ENCODE measurements at places on chromosomes 4 and X.

- no peak for DNase-seq
These were observed 89.3 kb upstream of the UGT8 start for GRCh38 chr4:114509340-114509739.

DNA sequence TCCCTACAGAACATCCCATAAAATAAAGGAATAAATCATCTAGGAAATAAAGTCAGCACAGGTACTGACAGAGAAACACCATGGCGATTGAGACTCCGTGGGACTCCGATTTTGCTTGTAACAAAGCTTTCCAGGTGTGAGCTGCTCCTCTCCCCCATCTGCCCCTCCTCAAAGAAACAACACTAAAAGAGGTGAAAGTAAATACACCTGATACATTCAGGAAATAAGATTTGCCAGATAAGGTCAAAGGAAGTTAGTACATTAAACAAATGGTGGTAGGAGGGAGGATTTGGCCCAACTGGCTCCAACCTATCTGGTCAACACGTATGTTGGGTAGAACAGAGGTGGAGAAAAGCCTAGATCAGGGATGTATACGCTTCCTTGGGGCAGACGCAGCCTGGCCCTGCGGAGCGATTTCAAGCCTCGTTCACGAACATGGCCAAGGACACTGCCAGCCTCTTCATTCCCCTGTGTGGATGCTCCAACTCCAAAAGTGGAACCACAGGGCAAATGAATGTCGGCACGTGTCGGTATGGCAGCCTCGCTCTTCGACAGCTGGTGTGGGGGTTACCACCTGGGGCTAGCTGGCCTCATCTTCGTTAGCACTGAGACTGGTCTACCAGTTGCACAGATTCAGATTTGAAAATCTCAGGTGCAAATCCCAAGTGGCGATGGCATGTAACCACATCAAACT is 162.5 kb downstream of the AFAP1 start:
- no peak for DNase-seq

GRCh38 chr4:54659749-54660535 is 2.2 kb downstream of the KIT start:
- no peak for DNase-seq

DNA sequence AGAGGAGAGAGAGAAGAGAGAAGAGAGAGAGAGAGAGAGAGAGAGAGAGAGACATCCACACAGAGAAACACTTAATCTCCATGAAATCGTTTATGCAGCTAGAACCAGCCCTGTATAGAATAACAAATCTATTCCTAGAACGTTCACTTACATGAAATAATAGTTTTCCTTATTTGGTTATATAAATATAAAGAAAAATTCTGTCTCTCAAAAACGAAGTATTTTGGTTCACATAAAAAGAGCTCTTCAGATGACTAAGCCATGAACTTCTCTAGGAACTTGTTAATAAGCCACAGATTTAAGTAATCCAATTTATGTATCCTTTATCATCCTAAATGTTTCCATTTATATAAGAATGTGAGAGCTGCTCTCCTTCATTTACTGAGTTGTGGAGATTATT is 1315.1 kb upstream of the PCDH7 start:
- DNase-seq, result no peak

DNA sequence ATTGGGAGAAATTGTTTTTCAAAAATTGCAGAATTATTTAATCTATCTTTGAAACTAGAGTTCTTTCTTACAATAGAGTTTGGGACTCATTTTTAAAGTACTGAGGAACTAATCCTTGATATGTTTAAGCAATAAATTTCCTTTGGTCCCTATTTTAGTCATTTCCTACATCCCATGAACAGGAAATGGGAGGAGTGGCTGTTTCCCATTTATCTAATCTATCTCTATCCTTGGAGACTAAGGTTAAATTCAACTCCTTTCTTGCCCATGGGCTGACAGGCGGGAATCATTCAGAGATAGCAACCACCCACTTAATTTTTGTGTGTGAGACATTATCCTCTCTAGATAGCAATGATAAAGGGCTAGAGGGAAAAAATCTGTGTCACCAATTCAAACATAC is 131.6 kb upstream of the EMCN start:
- no peak for DNase-seq

GRCh38 chr4:139933104-139933503 is 220.9 kb downstream of the MAML3 start:
- DNase-seq, result no peak

DNA sequence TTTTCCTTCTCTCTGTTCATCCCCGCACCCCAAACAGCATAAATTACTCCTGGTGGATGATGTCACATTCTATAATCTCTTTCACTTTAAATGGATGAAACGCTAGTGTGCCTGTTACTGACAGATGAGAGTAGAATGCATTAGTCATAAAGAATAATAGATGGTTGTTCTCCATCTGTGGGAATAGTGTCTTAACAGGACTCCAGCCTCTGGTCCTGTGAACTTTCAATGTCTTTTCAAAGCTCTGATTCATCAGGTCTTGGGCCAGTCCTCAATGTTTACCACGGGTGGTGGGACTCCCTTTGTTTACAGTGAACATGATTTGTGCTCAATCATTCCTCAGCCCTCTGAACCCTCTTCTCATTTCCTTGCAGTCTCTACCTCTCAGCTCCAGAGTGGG is 182.6 kb downstream of the GABRB1 start:
- DNase-seq, result no peak

DNA sequence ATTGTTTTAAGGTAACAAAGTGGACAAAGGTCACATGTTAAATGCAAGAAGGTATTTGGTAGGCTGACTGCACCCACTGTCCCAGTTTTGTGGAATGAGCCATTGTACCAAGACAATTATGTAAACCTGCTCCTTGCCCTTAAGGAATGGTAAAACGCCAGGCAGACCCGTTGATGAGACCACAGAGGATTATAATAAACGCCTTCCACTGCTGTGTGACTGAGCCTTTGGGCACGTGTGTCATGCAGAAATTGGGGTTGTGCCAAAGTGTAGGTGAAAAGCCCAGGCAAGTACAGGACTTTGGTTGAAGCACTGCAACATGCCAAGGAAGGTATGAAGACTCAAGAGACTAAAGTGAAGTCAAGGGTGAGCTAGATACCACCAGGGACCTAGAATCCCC is 59.7 kb downstream of the LRRC66 start:
- DNase-seq, result no peak

DNA sequence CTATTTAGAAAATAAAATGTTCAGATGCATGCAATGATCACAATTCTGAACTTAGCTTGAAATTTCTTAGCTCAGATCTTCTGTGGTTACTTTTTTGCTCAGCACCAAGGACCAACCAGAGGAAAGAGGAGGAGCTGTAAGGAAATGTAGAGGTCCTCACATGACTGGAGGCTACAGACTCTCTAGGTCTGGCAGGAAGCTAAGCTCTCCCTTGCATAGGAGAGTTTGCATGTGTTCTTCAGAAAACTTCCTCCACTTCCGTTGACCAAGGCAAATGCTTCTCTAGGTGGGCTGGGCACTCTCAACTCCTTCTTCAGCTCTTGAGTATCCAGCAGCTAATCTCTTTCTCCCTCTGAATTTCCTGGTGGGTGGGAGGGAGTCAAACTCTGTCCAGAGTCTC is 119.6 kb downstream of the BTC start:
- no peak for DNase-seq

DNA sequence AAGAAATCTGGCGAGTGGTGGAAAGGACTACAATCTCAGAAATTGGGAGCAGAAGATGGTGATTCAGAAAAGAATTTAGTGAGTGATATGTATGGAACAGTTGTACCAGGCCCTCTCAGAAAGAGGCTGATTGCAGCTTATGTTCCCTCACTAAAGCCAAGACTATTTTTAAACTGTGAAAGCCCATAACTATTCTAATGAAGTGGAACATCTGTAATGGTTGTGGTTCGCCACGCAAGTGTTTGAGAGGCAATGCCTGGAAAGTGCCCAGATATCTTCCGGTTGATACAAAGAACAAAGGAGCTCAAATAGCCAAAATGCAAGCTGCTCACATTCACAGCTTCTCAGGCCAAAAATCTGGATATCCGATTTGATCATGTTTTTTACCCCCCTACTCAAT is 1250.7 kb downstream of the RAPGEF2 start:
- no peak for DNase-seq

DNA sequence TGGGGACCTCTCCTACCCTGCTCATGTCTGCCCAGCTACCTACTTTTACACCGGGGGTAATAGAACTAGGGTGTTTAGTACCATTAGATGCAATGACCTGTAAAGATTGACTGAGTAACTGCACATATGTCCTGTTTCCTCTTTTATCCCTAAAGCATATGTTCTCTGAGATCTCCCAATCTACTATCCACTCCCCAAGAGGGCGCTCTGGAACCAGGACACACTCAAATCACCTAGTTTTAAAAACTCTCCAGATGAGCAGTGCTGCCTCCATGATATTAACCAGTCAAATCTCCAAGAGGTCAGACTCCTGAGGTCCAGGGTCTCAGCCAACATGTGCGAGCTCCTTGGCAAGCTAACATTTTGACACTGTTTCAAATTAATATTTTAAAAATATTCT is 87.0 kb upstream of the TSPAN5 start:
- peak; percentile 1 for DNase-seq

- DNase-seq, result no peak
These were observed 232.5 kb downstream of the ARHGAP10 start for GRCh38 chr4:147964266-147964880.

DNA sequence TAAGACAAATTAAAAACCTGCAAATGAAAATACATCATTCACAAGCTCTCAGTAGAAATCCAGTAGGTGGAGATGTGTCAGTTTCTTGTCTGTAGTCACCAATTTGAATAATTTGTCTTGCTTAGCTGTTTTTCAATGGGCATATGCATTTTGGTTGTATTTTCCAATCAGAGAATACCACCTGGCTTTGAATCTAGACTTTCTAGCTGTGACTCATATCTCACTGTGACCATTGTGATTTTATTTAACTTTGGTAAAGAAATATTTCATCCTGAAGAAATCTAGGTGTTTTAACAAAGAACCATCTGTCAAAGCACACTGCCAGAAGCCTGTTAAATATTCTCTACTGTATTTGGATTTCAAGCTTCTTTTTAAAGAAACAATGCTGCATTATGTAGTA is 1650.6 kb upstream of the IGFBP7 start:
- peak; percentile 29 for DNase-seq

GRCh38 chr4:687048-687970 is 1.6 kb downstream of the SLC49A3 start:
- no peak for DNase-seq

DNA sequence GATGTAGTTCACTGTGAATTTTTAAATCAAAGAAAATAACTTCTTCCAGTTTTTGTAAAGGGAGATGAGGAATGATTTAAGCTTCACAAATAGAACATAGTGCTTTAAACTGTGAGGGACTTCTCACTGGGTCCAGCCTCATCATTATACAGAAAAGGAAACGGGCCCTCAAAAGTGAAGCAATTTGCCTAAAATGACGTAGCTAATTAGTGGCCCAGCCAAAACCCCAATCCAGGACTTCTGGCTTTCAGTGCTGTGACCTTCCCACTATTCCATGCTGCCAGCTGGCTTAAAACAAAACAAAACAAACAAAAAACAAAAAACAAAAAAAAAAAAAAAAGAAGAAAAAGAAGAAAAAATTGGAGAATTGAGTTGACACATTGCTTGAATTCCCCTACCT is 45.0 kb upstream of the STOX2 start:
- no peak for DNase-seq

DNA sequence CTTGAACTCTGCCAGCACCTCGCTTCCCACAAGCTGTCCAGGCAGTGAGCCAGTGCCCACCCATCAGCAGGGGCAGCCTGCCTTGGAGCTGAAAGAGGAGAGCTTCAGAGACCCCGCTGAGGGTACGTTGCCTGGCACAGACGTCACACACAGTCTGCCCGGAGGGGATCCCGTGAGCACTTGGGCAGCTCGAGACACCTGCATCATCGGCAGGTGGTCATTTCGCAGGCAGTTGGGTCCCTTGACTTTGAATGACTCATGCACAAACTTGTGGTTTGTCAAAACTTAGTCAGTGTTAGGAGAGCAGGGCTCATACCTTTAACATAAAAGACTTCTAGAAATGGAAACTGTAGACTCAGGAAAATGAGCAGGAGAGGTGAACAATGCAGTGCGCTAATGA is 9.9 kb downstream of the TACC3 start:
- DNase-seq, result no peak

DNA sequence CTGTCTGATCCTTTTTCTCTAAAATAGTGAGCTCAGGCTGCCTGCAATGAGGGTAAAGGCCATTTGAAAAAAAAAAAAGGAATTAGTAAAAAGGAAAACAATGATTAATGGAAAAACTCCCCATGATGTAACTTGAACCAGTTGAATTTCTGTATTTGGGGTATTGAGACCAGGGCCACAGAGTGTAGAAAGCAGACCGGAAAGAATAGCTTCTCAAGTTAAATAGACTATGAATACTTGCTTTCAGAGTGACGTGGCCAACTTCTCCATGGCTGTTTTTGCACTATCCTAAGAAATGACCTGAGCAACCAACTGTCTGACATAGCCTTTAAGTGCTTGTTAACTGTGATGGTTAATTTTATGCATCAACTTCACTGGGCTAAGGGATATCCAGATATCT is 222.1 kb upstream of the INTU start:
- no peak for DNase-seq

DNA sequence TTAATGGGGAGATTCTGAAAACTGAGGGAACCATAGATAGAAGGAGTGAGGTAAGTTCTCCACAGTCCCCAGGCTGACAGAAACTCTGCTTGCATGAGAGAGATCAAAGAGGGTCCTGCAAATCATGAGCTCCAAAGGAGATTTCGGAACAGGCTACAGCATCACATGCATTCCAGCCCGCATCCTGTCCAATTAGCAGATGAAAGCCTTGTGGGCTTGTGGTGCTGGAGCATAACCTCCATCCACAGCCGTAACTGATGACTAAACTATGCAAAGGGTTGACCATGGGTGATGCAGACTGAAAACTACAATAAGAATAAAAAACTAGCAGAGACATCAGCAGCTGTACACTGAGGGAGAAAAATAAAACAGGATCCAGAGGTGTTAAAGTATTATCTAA is 654.5 kb downstream of the TLL1 start:
- no peak for DNase-seq

GRCh38 chrX:100680756-100681155 is 36.8 kb downstream of the SRPX2 start:
- DNase-seq, result no peak

DNA sequence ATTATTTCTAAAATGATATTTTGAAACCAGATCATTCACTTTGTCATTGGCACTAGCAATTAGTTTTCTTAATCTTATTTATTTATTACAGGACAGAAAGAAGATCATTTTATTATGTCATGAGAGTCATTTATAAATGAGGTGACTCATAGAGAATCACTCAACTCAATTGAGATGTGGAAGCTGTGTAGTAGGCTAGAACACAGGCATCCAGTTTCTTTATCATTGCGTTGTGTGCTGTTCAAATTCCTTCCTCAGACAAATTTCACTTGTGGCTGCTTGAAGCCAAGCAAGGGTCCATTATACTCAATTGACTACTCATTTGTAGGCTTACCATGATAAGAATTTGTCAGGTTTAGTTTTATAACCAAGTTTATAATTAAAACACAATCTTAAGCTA is 87.6 kb downstream of the MRPL1 start:
- no peak for DNase-seq
